RWPE1 (cell line): ENCODE measurements at places on chromosomes 3 and 15.

DNA sequence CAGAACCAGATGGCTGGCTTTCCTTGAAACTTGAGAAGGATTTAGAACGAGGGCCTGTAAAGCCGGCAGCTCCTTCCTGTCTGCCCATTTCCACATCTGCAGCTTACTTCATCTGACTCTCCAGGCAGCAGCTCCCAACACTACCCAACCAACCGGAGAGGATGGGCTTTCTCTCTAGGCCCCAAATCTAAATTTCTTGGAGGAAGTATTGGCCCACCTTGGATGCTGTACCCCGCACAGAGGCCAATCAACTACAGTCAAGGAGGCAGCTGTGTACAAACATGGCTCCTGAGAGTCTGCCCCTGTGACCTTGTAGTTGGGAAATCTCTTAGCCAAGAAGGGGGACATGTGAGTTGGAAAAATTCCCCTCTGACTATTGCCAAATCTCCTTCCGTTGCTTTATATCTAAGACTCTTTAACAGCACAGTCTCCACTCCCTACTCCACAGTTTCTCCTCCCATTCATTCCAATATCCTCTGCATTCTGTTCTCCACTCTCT, 8.0 kb upstream of the ACAP2 start:
- DNase-seq: no peak

DNA sequence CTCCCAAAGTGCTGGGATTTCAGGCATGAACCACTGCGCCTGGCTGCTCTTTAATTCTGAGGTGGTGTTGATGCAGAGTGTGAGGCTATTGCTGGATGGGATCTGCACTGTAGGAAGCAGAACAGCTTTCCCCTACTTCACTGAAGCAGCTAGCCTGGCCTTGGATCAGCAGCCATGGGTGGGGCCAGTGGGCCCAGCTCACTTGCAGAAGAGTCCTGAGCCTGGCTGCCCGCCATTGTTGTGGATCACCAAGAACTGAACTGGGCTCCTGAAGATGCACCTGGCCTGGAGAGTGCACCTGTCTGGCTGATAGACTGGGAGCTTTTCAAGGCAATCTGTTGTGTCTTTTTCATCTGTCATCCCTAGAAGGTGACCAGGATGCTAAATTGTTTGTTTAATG, 11.9 kb downstream of the TLNRD1 start:
- DNase-seq: no peak

DNA sequence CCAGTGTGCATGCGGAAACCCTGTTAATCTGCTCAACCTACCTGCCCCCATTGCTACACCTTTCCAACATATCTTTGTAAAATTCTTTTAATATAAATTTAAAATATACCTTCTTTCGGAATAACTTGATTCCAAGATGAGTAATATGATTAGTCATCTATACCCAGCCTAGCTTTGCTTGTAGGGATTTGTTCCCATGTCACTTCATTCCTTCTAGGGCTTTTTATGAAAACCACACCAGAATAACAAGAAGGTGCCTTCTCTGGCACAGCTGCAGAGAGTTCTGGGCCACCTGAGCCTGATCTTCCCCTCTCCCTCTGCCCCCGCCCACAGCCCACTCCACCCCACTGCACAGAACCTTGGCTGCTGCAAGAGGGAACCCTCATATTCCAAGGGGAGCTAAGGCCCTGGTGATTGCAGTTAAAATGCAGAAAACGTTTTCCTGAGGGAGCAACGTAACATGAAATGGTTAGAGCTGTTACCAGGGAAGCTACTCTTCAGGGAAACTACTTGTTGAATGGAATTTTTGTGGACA, 38.6 kb upstream of the HACD2 start:
- peak; percentile 74 for DNase-seq

GRCh38 chr15:70220490-70221096, 122.9 kb upstream of the TLE3 start:
- no peak for DNase-seq

- no peak for DNase-seq
Measured at GRCh38 chr3:192831111-192831644, 86.5 kb downstream of the MB21D2 start.

GRCh38 chr3:45705839-45706808, 16.9 kb downstream of the SACM1L start:
- DNase-seq: no peak

DNA sequence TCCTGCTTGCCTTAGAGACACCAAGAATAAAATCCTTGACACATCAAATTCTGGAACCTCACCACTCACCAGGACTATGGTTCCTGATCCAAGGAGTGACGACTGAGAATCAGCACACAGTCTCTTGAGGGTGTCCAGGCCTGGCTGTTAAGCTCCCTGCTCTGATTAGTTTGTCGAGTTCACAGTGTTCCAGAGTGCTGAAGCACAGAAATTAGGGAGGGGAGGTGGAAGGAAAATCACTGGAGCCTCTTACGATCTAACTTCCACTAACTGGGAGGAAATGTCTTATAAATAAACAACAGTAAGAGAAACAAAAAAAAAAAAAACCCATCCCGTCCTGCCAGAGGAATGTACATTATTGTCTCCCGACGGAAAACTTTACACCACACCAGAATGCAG, 330.2 kb downstream of the TIGIT start:
- DNase-seq: no peak

DNA sequence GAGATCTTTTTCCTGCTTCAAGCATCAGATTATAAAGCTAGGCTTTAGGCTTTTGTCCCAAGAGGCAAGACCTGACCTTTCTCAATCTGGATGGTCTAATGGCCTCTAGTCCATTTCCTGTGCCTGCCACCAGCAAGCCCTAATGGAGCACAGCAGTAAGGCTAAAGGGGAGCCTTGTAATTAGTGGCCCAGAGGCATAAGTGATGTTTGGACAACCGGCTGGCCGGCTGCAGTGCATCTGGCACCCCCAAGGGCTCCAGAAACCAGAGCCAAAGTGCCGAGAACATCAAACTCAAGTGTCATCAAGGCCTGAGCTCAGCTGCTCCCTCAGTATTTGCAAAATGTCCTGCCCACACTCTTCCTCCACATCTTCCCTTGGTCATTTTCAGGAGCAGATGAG, 31.9 kb upstream of the RTP4 start:
- DNase-seq: no peak

DNA sequence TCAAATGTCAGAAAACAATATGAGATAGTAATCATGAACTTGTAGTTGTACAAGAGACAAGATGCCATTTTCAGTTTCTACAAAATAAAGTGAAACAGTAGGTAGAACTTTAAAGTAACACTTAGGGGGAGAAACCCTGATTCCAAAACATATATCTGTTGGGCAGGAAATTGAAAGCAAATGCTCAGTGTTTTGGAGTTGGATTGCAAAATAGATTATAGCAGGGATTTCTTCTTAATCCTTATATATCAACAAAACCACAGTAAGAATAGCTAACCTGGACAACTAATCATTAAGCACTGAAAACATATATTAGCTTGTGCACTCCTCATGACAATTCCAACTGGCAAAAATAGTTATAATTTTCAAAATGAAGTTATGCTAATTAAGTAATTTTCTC, 46.9 kb downstream of the COMMD2 start:
- no peak for DNase-seq

DNA sequence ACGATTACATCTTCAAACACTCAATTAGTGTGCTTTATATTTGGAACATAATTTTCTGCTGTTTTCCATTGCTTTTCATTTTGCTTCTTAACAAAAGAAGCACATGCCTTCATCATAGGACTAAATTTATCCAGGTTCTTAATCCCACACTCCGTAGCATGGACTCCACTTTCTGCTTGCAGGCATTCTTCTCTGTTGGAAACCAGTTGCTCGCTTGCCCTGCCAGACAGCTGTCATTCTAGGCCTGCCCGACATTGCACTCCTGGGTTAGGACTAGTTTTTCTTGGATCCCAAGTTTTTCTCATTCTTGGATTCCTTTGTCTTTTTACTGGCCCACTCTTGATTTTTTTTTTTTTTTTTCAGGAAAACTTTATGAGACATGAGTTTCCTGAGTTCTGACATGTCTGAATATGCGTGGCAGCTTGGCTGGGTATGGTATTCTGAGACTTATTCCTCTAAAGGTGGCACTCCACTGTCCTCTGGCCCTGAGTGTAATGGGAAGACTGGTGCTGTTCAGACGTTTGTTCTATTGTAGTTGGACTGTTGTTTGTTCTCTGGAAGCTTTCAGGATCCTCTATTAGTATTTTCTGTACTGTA, 6.3 kb upstream of the ATP1B3 start:
- no peak for DNase-seq

GRCh38 chr3:125121246-125122010, 65.6 kb upstream of the HEG1 start:
- no peak for DNase-seq

DNA sequence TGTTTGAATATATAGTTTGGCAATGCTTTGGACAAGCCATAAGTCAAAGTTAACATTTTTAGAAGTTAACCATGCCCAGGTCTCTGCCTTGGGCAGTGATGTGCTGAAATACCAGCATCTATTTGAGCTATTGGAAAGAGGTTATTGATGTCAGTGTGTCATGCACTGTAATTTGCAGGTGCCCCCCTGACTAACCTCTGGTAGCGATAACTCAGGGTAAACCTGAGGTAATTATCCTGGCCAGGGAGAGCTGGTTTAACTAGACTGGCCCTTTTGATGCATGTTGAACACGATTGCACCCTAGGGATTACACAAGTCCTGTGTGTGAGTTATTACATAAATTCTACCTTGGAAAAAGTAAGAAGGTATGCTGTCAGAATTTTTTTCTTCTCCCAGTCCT, 455.8 kb upstream of the WNT5A start:
- no peak for DNase-seq

- no peak for DNase-seq
Measured at GRCh38 chr15:70033109-70033508, 64.6 kb downstream of the TLE3 start.

- no peak for DNase-seq
Measured at GRCh38 chr3:57627976-57628375, 30.8 kb upstream of the ARF4 start.

DNA sequence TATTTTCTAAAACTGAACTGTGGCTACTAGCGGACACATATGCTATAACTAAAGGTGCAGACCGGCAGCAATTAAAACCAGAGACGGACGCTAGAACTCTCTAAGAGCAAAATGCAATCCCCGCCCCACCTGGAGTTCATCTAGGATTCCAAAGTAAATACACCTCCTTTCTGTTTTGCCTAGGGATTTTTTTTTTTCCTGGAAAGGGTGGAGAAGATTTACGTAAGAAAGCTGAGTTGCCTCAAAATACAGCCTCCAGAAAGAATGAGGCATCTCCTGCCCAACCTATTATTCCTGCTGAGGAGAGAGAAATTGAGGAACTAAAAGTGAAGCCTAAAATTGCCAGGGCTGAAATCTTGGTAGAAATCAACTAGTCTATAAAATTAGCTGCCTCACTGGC, 150.2 kb downstream of the TP63 start:
- no peak for DNase-seq

GRCh38 chr15:83653639-83654378, at the start of gene ADAMTSL3:
TSS of gene ADAMTSL3 (plus strand) at chr15:83654123. CDS start at chr15:83655762, 1,639 bp downstream.
- DNase-seq: peak; percentile 76

- no peak for DNase-seq
Measured at GRCh38 chr3:40873476-40873875, 325.8 kb upstream of the CTNNB1 start.

GRCh38 chr3:176927280-176927679, 270.0 kb downstream of the TBL1XR1 start:
- DNase-seq: no peak

GRCh38 chr3:52443791-52444687, 864 bp downstream of the SEMA3G start:
- no peak for DNase-seq

GRCh38 chr3:147246906-147247305, 159.4 kb downstream of the ZIC4 start:
- DNase-seq: no peak

DNA sequence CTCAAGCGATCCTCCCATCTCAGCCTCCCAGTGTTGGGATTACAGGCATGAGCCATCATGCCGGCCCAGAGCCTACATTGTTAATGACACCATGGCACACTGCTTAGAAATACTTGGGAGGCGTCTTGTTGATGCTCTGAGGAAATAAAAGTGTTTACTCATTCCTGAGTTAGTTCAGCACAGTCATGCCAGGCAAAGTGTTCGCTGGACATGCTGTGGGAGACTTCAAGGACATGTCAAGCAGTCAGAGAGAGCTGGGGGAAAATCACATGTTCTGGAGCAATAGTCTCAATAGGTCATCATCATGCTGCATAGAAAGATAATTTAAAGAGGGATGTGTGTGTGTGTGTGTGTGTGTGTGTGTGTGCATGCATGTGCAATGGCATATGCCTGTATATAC, 37.5 kb downstream of the TTC23 start:
- no peak for DNase-seq

- DNase-seq: peak; percentile 17
Measured at GRCh38 chr3:52317208-52318000, 1.3 kb downstream of the DNAH1 start.

GRCh38 chr15:31387092-31387478, 60.5 kb downstream of the KLF13 start:
- DNase-seq: no peak

GRCh38 chr15:69758810-69759790, 306.5 kb downstream of the RPLP1 start:
- no peak for DNase-seq

DNA sequence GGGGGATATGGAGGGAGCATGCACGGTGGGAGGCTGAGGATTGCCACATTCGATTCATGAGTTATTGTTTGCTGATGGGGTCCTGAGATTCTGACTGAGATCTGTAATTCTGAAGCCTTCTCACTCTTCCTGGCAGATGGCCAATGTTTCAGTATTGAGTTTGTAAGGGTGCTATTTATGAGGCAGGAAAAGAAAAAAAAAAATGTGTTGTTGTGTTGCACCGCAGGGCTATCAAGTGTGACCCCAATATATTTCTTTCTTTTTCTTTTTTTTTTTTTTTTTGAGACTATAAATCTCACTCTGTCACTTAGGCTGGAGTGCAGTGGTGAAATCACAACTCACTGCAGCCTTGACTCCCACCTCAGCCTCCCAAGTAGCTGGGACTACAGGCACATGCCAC, 3.2 kb upstream of the SENP2 start:
- no peak for DNase-seq

DNA sequence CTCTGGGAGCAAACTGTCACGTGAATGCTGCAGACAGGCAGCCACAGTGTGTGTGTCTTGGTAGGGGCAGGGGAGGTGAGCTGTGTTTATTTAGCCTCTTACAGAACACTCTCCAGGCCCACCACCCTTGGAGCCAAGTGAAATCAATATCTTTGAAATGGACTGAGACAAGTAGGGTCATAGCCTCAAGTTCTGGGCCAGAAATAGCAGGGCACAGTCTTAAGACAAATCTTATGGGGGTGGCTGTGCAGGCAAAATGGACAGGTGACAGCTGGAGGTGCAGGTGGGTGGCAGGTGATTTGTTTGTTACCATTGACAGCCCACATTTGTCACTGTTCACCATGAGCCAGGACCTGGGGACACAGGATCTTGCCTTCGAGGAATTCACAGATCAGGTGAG, 93.6 kb upstream of the NMNAT3 start:
- no peak for DNase-seq

DNA sequence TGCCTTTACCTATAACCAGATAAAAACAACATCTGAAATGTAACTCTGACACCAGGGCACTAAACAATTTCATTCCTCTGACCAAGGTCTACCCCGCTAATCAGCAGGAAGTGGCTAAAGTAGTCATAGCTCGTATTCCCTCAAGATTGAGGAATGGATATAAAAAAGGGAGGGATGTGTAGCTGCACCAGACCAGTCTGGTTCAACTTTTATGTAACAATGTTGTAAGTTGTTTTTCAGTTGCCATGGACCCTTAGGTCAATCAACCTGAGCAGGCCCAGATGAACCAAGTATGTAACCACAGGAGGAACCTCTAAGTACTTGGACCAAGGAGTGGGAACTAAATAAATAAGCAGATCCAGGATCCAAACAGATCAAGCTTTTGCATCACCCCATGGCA, 28.4 kb upstream of the IFT57 start:
- DNase-seq: no peak
